Skeletal muscle tissue (tissue), 5 donors: ENCODE measurements at places on chromosomes 12 and 14. TPM values are rescaled to one million over a fixed set of nuclear protein-coding genes. Genes with fewer than 3 reads are reported as not detected.

Gene MGST1
- total RNA-seq = 12.5 TPM

Gene EML5
- 1.0 TPM for total RNA-seq

Gene PTGDR
- under 0.01 TPM for total RNA-seq

Gene TEAD4
- 30.3 TPM for total RNA-seq

Gene CNOT2
- 134 TPM for total RNA-seq

Gene RILPL1
- 5.2 TPM for total RNA-seq

Gene TEX22
- total RNA-seq = under 0.01 TPM

Gene TMPO
- total RNA-seq = 65.8 TPM

Gene KRT6C
- total RNA-seq = not detected

Gene KIF21A
- total RNA-seq = 6.3 TPM

Gene ASCL1
- not detected for total RNA-seq

Gene CIROP
- not detected for total RNA-seq

Gene KRT81
- total RNA-seq = not detected

Gene CCDC59
- total RNA-seq = 22.4 TPM

Gene MYF6
- total RNA-seq = 136 TPM

Gene SH2B3
- total RNA-seq = 7.8 TPM

Gene MORN3
- total RNA-seq = under 0.01 TPM

Gene SYNDIG1L
- total RNA-seq = under 0.01 TPM

Gene DYRK4
- 13.6 TPM for total RNA-seq

Gene TSPAN11
- 7.3 TPM for total RNA-seq

Gene FLRT2
- 37.6 TPM for total RNA-seq

Gene GALC
- total RNA-seq = 24.5 TPM

Gene KCNH5
- total RNA-seq = under 0.01 TPM

Gene SYNJ2BP
- 16.7 TPM for total RNA-seq

Gene AMIGO2
- 1.6 TPM for total RNA-seq

Gene SLC5A8
- total RNA-seq = under 0.01 TPM

Gene CCDC197
- total RNA-seq = not detected

Gene KRT84
- not detected for total RNA-seq

Gene DHRS4
- total RNA-seq = 21.4 TPM

Gene NOVA1
- total RNA-seq = 12.5 TPM

Gene RIMBP2
- total RNA-seq = 2.6 TPM

Gene IL31
- total RNA-seq = not detected

Gene CHGA
- total RNA-seq = 0.52 TPM
